EL (cell line): ENCODE measurements at places on chromosomes 5 and 9.

- DNase-seq = no peak
Measured at GRCh38 chr5:139438707-139439012, 665 bp downstream of the DNAJC18 start.

DNA sequence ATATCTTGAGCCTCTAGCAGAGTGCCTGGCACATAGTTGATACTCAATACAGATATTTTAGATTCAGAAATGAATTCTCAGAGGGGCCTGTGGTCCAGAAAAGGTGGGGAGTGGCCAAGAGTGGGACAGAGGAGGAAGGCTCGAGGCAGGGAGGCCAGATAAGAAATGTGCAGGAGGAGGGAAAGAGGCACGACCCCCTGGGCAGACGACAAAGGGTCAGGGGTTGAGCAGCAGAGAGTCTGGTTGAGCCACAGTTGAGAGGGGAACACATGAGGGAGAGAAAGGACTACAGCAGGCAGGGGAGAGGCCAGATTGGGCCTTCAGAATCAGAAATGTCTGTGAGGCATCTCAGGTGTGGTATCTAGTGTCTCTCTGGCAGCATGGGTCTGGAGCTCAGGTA, 89.1 kb downstream of the PSD2 start:
- DNase-seq = no peak

DNA sequence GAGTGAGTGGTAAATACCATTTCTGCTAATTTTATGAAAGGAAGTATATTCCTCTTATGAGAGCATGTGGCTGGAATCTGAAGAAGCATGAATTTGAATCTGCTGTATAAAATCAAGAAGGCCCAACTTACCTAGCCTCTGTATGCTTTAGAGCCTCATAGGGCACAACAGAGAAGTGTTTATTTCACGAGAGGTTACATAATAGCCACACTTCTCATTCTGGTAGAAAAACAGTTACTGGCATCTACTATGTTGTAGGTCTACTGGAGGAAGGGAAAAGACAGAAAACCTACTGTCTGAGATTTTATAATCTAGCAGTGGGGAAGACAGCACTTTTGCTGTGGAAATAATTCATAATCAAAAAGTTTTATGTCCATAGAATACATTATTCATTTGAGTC, 172.6 kb upstream of the ZNF608 start:
- no peak for DNase-seq

DNA sequence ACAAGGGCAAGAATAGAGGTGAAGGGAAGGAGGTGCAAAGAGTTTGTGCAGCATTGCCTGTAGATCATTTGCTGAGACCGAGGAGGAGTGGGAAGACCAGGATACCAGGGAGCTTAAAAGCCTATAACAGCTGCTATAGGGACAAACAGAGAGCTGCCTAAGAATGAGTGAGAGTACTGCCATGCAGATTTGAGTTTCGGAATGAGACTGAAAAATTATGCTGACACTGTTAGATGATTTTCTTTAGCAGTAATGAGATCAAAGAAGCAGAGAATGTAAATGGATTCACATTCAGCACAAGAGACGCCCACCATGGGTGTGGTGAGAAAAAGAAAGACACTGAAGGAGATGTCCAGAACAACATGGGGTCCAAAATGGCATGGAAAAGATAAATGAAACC, 69.7 kb downstream of the EPB41L4A start:
- no peak for DNase-seq

DNA sequence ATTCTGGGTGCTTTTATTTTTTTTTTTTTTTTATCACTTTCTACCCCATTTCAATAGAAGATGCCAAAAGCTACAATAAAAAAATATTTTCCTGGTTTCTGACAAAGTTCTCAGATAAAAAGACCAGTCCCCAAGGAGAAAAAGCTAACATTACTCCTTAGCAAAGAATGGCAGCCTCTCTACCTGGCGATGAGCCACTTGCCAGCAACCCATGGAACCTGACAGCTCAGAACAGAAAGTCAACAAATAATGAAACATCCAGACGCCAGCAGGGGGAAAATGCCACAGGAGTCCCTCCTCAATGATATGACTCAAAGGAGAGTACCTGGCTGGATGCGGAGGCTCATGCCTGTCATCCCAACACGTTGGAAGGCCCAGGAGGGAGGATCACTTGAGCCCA, 123.2 kb downstream of the MYO10 start:
- peak; percentile 17 for DNase-seq

DNA sequence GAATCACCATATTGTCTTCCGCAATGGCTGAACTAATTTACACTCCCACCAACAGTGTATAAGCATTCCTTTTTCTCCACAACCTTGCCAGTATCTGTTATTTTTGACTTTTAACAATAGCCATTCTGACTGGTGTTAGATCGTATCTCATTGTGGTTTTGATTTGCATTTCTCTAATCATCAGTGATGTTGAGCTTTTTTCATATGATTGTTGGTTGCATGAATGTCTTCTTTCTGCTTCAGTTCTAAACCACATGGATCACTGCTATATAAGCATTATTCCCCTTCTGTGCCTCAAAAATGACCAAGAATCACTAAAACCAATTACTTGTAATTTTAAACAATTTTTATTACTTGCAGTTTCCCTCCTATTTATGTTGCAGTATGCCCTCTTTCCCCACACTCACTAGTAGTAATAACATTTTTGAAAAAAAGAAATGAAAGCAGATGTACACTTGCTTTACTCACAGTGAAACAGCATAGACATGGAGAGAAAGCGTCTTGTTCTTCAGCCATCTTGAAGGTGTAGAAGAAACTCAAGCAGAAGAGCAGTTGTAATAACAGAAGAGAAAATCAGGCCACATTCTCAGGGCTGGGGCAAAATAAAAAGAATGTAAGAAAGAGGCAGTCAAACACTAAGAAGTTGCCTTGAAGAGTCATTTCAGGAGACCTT, 4.5 kb upstream of the TMEM252 start:
- no peak for DNase-seq

DNA sequence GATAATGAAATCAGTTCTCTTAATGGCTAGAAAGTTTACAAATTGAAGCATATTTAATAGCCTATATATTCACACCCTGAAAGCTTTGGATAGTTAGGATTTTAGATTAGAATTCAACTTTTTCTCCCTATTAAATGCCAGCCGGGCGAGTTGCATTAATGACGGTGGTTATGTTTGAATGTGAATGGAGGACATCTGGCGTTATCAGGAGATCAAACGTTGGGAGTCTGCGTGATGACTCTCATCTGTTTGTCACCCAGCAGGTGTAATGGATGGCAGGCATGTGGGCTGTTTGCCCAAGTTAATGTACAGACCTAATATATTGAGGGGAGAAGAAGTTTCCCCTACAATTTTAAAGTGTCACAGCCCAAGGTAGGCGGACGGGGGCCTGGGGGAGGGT, 1227.7 kb upstream of the WWC1 start:
- no peak for DNase-seq

GRCh38 chr5:51960617-51961121, 577.4 kb downstream of the ISL1 start:
- peak; percentile 0 for DNase-seq

GRCh38 chr5:175616083-175616482, 41.8 kb upstream of the HRH2 start:
- no peak for DNase-seq

DNA sequence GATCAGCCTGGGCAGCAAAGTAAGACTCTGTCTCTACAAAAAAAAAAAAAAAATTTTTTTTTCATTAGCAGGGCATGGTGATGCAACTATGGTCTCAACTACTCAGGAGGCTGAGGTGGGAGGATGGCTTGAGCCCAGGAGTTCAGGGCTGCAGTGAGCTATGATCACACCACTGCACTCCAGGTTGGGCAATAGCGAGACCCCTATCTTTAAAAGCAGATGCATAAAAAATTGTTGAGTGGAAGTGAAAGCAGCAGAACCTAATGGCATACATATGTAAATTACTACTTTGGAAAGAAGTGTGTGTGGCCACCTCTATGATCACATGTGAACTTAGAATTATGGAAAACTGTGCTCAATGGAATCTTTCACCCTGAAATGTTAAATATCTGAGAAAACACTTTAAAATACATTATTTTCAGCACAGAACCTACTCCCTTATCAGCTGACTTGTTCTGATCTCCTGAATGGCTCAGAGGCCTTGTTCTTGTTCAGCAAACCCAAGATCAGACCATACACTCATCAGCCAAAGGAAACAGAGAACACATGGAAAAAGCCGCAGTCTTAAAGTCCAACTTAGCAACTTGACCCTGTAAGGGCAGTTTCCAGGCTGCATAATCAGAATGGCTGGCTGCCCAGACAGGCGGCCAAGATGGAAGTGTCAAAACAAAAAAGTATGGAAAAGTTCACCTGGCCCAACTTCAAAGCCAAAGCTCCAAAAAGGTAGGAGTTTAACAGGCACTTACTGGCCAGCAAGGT, 56.5 kb downstream of the SIL1 start:
- DNase-seq = peak; percentile 45

GRCh38 chr5:11300736-11301135, 539.7 kb upstream of the DAP start:
- no peak for DNase-seq

DNA sequence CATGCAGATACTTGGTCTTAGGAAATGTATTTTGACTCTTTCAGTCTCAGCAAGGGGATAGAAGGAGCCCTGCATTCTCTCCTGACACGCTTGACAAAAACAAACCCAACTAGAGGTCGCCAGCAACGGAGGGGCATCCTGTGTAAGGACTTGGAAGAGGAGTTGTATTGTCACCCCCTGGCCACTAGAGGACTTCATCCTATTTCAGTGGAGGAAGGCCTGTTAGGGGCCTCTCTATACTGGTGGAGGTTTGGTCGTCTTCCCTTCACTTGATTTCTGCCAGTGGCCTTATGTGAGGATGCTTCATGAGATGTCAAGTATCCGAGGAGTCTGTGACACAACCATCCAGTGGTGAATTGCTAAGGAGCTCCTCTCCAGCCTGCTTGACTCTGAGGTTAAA, 122.8 kb upstream of the STC2 start:
- peak; percentile 37 for DNase-seq

GRCh38 chr5:6810641-6811405, 97.6 kb downstream of the TENT4A start:
- no peak for DNase-seq

DNA sequence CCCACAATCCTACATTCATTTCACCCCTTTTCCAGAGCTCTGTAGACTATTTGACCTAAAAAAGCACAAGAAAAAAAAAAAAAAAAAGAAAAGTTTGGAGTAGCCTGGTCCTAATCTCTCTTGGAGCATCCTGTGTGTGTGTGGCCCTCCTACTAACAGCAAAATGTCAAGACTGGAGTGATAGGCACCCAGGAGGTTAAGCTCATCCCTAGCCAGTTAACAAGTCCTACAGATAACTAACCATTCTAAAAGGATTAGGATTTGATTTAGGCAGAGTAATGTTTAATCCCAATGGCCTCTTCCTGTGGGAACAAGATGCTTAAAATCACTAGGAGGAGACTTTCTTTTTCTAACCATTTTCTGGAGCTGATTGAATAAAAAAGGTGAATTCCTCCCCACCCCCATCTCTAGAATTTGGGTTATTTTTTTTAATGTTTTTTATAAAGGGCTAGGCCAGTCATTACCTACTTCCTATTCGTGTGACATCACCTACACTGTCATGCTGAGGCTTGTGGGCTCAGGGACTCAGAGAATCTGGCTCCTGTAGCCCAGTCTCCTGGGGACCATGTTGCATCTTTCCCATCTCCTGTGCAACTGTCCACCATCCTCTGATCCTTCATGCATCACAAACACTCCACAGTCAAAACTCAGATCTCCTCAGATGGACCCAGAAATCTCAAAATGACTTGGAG, 43.2 kb upstream of the NR3C1 start:
- DNase-seq = no peak

- DNase-seq = peak; percentile 84
Measured at GRCh38 chr9:129483415-129484351, 137.2 kb downstream of the C9orf50 start.

GRCh38 chr9:32581512-32582143, 8.7 kb upstream of the NDUFB6 start:
- peak; percentile 58 for DNase-seq

DNA sequence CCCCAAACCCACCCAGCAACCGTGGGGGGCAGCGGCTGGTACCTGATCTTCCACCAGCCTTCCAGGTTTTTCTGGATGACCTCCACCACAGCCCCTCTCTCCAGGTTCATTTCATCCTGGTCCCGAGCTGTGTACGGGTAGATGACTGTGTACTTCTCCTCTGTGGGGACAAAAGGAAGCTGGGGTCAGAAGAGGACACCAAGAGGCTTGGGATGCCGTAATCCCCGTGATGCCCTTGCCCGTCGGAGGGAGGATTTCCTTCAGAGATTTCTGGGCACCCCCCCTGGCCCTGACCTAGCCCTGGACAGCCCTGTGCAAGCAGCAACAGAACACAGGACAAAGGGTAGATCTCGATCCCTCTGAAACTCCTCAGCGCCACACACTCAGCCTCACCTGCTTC, 70.3 kb upstream of the UBTD2 start:
- DNase-seq = no peak

- no peak for DNase-seq
Measured at GRCh38 chr5:38424148-38425060, 132.0 kb downstream of the LIFR start.

DNA sequence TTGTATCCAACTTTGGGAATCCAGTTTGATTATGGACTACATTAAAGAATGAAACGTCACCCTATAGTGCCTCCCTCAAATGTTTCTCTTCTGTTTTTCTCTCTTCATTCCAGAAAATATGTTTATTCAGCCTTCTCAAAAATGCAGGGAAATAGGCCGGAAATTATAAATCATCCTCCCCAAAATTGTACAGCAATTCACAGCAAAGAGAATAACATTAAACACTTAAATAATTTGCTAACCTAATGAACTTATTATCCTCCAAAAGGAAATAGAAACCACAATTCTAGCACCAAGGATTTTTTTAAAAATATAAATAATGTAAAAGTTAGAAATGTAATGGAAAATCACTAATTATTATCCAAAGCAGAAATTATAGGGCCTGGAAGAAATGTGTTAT, 115.9 kb upstream of the CCNG1 start:
- DNase-seq = no peak

DNA sequence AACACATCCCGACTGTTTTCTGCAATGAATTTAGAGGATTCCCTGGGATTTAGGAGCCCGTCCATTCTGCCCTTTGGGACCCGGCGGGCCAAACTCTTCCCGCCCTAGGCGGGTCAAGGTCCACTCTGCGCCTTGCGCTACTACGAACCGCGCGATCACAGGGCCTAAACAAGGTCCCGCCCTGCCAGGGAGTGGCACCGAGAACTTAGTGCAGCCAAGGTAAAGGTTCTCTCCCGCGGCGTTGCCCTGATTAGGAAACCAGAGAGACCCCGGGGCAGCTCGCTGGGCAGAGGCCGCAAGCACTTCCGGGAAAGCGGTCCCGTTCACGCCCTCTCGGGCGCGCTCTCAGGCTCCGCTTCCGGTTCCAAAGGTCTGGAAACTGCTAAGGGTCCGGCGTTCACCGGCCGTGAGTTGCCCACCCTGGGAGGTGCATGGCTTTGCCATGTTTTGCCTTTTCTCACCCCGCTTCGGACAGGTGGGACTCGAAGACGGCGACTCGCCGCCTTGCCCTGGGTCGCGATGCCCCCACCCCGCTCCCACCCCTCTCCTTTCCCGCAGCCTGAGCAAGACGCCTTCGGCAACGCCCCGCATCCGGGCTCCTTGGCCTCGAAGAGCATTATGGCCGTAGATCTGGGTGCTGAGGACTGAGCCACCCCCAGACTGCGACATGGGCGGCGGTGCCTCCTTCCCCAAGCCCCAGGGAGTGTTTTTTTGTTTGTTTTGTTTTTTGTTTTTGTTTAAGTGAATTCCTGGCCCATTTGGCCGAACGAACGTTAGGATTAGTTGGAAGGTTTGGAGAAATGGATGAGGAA, 23.4 kb downstream of the HNRNPK start:
- DNase-seq = peak; percentile 74

- DNase-seq = no peak
Measured at GRCh38 chr5:88405783-88406182, 137.1 kb upstream of the TMEM161B start.

GRCh38 chr5:33046091-33046490, 335.0 kb downstream of the NPR3 start:
- DNase-seq = no peak
